Spinal cord (tissue), 10 donors: ENCODE measurements at places on chromosomes 4 and X.

DNA sequence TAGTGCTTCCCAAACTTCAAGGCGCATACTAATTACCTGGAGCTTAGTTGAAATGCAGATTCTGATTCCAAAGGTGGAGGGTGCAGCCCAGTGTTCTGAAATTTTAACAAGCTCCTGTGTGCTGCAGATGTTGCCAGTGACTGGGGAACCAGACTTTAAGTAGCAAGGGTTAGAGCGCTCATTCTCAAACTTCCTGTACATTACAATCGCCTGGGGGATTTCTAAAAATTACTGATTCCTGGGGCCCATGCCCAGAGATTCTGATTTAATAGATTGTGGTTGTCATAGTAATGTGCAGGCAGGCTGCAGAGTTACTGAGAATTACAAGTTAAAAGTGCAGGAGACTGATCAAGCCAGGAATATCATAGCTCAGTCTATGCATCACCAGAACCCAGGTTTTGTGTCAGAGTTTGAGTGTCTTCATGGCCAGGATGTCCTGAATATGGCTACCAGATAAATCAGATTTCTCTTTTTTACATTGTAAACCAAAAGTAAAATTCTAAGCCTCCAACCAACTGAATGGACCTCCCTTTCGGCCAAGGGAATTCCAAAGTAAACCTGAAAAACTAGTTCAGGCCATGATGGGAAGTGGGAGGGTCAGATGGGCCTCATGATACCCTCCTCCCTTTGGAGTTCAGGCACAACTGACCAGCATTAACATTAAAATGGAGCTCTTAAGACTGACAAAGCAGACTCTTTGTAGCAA is 121.6 kb downstream of the ATXN3L start:
- DNase-seq = no peak

DNA sequence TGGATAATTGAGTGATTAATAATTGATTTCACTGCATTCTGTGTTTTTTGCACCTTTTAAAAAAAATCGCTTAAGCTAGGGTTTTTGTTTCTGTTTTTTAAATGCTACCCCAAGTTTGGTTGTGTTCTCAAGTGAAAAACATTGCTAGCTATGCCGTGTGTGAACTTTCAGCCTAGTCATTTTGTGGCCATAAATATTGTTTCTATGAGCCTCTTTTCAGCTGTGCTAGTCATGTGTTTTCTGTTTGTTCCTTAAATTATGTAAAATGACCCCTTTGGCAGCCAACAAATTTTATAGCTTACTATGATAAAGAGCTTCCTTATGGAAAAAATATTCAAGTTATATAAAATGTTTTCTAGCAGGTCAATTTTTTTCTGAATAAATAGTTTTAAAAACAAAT is 59.1 kb downstream of the GALNT7 start:
- no peak for DNase-seq

- no peak for DNase-seq
These were observed 23.7 kb downstream of the MGARP start for GRCh38 chr4:139256349-139256748.

DNA sequence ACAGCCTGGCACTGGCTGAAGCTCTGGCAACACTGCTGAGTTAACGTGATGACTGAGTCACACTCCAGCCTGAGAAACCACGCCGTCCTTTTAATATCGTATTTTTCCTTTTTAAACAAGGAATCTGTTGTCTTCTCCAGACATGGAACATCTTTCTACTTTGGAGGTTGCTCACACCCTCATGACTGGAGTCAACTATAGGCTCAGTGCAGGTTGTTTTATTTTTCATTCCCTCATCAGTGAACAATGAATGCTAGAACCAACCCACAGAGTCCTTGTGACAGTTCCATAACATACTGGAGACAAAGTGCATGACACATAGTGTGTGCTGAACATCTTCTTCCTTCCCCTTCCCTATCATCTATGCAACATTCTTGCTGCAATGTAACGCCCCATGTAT is 76.8 kb upstream of the CPEB2 start:
- DNase-seq = no peak

- no peak for DNase-seq
These were observed 7.8 kb upstream of the FAM149A start for GRCh38 chr4:186096681-186097165.

DNA sequence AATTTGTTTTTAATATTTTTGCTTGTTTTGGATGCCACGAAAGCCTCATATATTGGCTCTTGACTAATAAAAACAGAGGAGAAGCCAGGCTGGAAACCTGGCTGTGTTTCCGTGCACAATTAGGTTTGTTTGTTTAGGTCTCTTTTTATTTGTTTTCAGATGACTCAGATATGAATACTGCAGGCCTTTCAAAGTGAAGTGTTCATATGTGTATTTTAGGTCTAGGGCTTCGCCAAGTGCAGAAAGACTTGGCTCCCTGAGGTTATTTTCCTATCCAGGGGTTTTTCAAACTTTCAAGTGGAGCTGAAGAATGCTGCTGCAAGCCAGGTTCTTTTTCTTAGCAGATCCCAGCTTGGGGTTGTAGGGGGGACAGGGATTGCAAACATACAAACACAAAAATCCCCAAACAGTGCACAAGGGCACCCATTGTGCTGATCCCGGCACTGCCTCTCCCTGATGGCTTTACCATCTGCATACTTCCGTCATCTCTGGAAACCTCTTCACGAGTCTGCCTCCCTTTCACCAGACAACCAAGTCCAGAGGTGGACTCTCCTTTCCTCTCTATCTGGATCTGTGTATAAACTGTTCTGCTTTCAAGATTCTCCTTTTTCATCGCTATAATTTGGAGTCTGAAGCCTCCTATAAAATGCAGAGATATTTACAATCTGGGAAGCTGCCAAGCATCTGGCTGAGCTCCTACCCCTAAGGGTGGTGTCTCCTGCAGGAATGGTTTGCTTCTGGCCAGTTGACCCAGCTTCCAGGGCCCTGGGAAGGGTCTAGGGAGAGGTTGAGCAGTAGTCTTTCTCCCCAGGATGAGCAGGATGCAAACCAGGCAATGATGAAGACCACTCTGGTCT is 108.6 kb downstream of the SMIM20 start:
- DNase-seq = peak; percentile 70

GRCh38 chr4:139005774-139006173 is 9.8 kb upstream of the NOCT start:
- DNase-seq = no peak

GRCh38 chr4:78058591-78059523 is 1.7 kb downstream of the FRAS1 start:
- DNase-seq = peak; percentile 26

GRCh38 chrX:18617407-18617750 is 54.5 kb downstream of the RS1 start:
- DNase-seq = peak; percentile 8

DNA sequence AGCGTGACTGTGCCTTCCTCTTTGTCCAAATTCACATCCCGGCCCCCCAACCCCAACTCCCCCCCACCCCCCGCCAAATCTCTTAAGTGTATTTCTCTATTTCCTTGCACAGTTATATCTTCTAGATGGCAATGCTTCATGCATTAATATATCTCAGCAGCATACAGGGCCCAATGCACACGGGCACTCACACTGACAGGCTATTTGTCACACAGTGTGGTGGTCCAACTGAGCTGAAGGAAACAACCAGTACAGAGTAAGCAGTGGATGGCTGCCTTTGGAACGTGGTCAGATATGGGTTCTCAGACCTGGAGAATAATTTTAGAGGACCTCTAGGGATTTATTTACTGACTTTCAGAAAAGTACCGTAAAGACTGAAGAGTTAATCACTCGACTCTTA is 681 bp downstream of the EXOC1 start:
- DNase-seq = peak; percentile 36

- DNase-seq = no peak
These were observed 40.5 kb upstream of the SLC2A9 start for GRCh38 chr4:10061650-10062415.

DNA sequence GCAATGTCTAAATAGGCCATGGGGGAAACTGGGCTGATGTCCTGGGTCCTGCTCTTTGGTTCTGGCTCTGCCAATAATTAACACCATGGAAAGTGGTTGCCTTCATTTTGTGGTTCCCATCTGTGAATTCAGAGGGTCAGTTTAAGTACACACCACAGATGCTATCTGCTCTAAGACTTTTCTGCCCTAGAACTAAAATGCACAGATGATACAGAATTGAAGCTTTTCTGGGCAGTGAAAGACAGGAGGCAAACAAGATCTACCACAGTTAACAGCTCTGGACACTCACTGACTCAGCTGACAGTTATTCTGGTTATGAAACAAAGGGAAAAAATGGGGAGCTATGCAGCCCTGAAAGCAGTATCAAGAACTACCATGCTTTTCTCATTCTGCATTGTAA is 37.3 kb downstream of the APBB2 start:
- no peak for DNase-seq

- peak; percentile 82 for DNase-seq
These were observed 5.4 kb downstream of the HTRA3 start for GRCh38 chr4:8274765-8275547.

- DNase-seq = no peak
These were observed 283.9 kb upstream of the FGF13 start for GRCh38 chrX:138995458-138995857.

- DNase-seq = no peak
These were observed 41.1 kb downstream of the GPM6B start for GRCh38 chrX:13775837-13776236.

DNA sequence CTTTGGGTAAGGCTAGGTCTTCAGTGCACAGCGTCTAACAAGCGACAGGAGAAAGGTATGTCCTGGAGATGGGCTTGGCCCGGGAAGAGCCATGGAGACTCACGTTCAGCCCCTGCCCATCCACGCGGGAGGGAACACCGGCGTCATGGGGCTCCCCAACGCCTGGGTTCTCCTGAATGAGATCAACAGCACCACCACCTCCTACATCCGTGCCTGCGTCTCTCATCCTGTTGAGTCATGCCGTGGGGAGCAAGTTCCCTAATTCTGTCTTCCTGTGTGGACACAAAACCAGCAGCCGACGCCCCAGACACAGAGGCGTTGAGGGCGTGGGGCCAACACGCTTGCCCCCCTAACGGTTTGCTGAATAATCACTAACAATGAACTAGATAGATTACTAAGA is 20.1 kb upstream of the IL3RA start:
- no peak for DNase-seq

- no peak for DNase-seq
These were observed 179.2 kb upstream of the HCCS start for GRCh38 chrX:10931976-10932375.

DNA sequence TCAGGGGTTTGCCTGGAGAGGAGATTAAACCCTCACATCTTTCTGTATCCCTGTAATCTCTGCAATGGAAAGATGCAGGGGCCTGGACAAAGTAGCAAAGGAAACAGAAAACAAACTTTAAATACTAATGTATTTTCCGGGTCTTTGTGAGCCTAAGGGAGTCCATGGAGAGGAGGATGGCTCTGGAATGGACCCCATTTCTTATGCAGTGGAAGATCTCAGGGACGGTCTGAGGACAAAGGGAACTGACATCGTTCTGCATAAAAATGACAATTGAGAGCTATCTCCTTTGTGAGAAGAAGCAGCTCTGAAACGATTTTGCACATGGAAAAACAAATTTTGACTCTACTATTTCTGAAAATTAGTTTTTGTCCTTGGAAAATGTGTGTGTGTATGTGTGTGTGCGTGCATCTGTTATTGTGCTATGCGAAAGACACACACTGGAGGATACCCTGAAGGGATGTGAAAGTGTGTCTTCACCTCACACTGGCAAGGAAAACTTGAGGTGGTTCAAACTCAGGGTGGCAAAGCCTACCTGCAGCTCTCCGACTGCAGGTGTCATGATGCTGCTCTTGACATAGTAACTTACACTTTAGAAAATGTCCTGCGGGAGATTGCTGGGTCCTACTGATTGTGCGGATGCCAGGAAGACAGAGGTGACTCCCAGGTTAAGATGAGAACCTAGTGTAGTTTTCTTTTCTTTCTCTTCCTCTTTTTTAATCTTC is 126.4 kb upstream of the JADE1 start:
- DNase-seq = no peak

- DNase-seq = no peak
These were observed 2.4 kb upstream of the CLDN24 start for GRCh38 chr4:183324619-183325018.

DNA sequence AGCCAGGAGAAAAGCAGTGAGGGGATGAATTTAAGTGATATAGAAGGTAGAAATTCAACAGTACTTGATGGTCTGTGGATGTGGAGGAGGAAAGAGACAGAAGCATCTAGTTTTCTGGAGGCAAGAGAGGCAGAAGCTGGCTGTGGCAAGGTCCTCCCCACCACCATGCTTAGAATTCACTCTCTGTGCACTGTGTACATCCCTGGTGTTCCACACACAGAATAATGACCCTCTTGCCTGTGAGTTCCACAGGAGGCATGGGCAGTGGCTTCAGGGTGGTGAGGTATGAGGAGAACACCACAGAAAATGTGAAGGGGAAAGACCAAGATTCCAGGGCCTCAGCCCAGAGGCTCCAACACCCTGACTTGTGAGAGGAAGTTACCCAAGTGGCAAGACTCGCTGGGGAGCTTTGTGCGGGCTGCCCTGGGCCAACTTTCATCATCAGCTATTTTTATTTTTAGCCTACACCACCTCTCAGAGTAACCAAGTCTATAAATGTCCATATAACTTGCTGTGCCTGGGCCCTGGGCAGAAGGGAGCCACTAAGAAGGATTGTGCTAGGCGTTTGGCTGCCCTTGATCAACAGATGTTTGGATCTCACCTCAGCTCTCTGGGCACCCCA is 7.8 kb upstream of the INTS6L start:
- no peak for DNase-seq

GRCh38 chrX:2566055-2566454 is 65.3 kb upstream of the DHRSX start:
- DNase-seq = no peak

DNA sequence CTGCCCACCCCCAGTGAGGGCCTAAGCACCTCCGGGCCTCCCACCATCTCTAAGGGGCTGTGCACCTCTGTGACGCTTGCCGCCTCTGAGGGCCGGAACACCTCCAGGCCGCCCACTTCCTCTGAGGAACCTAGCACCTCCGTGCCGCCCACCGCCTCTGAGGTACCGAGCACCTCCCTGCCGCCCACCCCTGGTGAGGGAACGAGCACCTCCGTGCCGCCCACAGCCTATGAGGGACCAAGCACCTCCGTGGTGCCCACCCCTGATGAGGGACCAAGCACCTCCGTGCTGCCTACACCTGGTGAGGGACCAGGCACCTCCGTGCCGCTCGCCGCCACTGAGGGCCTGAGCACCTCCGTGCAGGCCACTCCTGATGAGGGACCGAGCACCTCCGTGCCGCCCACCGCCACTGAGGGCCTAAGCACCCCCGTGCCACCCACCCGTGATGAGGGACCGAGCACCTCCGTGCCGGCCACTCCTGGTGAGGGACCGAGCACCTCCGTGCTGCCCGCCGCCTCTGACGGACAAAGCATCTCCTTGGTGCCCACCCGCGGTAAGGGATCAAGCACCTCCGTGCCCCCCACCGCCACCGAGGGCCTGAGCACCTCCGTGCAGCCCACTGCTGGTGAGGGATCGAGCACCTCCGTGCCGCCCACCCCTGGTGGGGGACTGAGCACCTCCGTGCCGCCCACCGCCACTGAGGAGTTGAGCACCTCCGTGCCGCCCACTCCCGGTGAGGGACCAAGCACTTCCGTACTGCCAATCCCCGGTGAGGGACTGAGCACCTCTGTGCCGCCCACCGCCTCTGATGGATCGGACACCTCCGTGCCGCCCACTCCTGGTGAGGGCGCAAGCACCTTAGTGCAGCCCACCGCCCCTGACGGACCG is 977 bp downstream of the MAGEE1 start:
- no peak for DNase-seq
